Suppressor macrophage (primary cell): ENCODE measurements at places on chromosomes 12 and 14.

- DNase-seq = no peak
These were observed 36.0 kb upstream of the GARIN6 start for GRCh38 chr12:99611599-99611998.

GRCh38 chr14:83828406-83828805 lies 1701.5 kb upstream of the FLRT2 start:
- no peak for DNase-seq

- DNase-seq = no peak
These were observed 12.1 kb downstream of the SIRT4 start for GRCh38 chr12:120314220-120314619.

- DNase-seq = no peak
These were observed 132.3 kb upstream of the PWP1 start for GRCh38 chr12:107553211-107553765.

DNA sequence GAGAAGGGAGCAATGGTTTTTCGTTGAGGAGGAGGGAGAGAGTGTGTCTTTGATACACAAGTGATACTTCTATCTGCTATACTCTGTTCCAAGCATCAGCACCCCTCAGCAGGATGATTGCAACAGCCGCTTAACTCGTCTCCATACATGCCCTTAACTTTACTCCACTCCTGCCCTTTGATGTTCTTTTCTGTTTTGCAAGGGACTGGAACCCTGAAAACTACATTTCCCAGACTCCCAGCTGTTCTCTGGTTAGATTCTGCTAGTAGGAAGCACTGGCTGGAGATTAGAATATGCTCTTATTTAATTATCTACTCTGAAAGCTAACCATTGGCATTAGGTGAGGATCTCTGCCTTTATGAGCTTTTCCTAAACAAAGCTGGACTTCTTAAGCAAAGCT lies 23.5 kb upstream of the CRADD start:
- no peak for DNase-seq
